ENCODE measurements at places on chromosomes 2 and 18.

GRCh38 chr2:116329280-116329679, 1485.2 kb upstream of the DDX18 start:
- H3K36me3 ChIP-seq = no peaks in the 10 kb centered on the region
- H3K4me3 ChIP-seq = no peak overlapping the region
- no peak for DNase-seq
- no peaks in the 10 kb centered on the region for H3K27me3 ChIP-seq

DNA sequence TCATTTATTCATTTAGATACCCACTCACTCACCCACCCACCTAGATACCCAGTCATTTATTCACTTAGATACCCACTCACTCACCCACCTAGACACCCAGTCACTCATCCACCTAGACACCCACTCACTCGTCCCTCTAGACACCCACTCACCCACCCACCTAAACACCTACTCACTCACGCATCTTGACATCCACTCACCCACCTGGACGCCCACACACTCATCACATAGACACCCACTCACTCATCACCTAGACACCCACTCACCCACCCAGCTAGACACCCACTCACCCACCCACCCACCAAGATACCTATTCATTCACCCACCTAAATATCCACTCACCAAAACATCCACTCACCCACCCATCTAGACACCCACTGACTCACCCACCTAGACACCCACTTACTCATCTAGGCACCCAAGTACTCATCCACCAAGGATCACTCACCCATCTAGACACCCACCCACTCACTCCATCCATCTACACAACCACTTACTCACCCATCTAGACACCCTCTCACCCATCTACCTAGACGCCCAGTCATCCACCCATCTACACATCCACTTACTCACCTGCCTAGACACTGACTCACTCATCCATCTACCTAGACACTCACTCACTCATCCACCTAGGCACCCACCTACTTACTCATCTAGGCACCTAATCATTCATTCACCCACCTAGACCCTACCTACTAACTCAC, 723.7 kb upstream of the RAB6C start:
- no peaks in the 10 kb centered on the region for H3K36me3 ChIP-seq
- no peaks in the 10 kb centered on the region for H3K4me1 ChIP-seq
- H3K27me3 ChIP-seq = no peaks in the 10 kb centered on the region
- DNase-seq = no peak

DNA sequence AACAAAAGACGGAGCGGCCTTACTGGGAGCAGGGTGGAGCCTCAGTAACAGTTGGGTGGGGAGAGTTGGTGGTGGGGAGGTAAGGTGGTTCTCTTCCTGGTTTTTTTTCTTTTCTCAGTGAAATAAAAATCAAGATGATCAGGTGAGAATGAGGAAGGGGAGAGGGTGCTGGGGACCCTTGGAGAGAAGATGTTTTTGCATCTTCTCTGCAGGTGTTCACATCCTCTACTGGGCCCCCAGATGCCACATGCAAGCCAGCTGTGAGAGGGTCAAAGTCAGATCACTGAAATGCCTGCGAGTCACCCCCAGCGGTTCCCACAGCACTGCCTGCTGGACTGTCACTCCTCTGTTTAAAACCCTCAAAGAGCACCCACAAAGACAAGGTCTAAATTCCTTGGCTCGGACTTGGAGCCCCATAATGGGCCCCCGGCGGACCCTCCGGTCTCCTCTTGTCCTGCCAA, 69.8 kb upstream of the FHL2 start:
- no peaks in the 10 kb centered on the region for H3K27me3 ChIP-seq
- H3K36me3 ChIP-seq = no peaks in the 10 kb centered on the region
- DNase-seq = no peak
- H3K4me3 ChIP-seq = no peak overlapping the region
- peaks cover 7% of the 10 kb centered on the region for H3K4me1 ChIP-seq

- DNase-seq = no peak
- H3K27me3 ChIP-seq = no peaks in the 10 kb centered on the region
- no peaks in the 10 kb centered on the region for H3K36me3 ChIP-seq
- no peaks in the 10 kb centered on the region for H3K4me1 ChIP-seq
These were observed 297.1 kb downstream of the AGPS start for GRCh38 chr2:177689623-177690022.

- H3K4me3 ChIP-seq = no peak overlapping the region
- H3K27ac ChIP-seq = no peak overlapping the region
- H3K4me1 ChIP-seq = no peaks in the 10 kb centered on the region
- H3K36me3 ChIP-seq = no peaks in the 10 kb centered on the region
- no peak for DNase-seq
These were observed 91.4 kb downstream of the ARL4C start for GRCh38 chr2:234405462-234405861.

- no peak for DNase-seq
- H3K27me3 ChIP-seq = no peaks in the 10 kb centered on the region
- H3K4me3 ChIP-seq = no peak overlapping the region
- H3K4me1 ChIP-seq = no peaks in the 10 kb centered on the region
- H3K27ac ChIP-seq = no peak overlapping the region
- H3K36me3 ChIP-seq = no peaks in the 10 kb centered on the region
These were observed 334.8 kb downstream of the CELF4 start for GRCh38 chr18:37230768-37231167.

- no peak overlapping the region for H3K4me3 ChIP-seq
- no peaks in the 10 kb centered on the region for H3K27me3 ChIP-seq
- H3K27ac ChIP-seq = no peak overlapping the region
- H3K4me1 ChIP-seq = no peaks in the 10 kb centered on the region
These were observed 14.6 kb upstream of the KLHL23 start for GRCh38 chr2:169718930-169719504.

DNA sequence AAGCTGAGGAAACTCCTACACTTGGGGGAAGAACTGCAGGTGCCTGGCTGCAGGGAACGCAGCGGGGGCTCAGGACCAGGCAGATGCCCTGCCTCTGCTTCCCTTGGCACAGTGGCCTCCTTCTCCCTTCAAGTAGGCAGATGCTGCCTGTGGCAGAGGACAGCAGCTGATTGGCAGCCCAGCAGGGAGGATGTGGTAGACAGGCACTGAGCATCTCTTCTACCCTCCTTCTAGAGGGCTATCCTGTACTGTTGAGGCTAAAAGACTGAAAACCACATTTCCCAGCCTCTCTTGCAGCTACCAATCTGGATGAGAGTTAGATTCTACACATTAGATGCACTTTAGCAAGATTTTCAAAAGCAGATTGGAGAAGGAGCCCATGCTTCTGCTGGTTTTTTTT, 105.7 kb downstream of the MSH2 start:
- H3K27ac ChIP-seq = no peak overlapping the region
- H3K4me1 ChIP-seq = no peaks in the 10 kb centered on the region
- no peak for DNase-seq
- no peak overlapping the region for H3K4me3 ChIP-seq

DNA sequence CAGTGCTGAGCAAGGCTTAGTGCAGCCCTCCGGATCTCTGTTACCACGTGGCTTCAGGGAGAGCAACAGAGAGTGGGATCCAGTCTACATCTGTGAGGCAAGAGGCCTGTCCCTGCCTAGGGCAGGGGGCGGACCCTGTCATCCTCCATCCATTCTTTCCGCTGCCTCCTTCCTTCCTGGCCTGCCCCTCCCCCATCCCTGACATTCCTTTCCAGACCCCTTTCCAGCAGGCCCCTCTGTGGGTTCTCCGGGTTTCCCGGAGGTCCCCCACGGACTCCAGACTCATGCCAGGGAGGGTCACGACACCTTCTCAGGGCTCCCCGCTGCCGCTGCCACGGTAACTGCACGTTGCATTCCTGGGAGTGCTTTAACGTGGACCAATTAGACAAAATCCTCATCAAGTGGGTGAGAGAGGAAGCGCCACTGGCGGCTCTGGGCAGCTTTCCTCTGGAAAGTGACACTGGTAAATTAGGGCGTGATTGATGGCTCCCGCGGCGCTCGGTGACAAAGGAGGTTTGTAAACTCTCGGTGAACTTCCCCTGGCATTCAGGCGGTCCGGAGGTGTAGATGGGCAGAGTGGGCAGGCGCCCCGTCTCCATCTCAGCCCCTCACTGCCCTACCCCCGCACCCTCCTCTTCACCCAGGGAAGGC, 11.4 kb downstream of the ATOH8 start:
- H3K27me3 ChIP-seq = no peaks in the 10 kb centered on the region
- DNase-seq = no peak
- H3K36me3 ChIP-seq = no peaks in the 10 kb centered on the region
- H3K27ac ChIP-seq = no peak overlapping the region

- DNase-seq = no peak
- no peak within 1 kb of the TSS for H3K27ac ChIP-seq
- H3K4me3 ChIP-seq = no peak within 1 kb of the TSS
- no peaks in the 10 kb centered on the region for H3K36me3 ChIP-seq
- no peaks in the 10 kb centered on the region for H3K27me3 ChIP-seq
- no peaks in the 10 kb centered on the region for H3K4me1 ChIP-seq
These were observed at the start of gene GALNT13 for GRCh38 chr2:153871231-153872221. GALNT13 (plus strand) TSS chr2:153871922.

- H3K27me3 ChIP-seq = no peaks in the 10 kb centered on the region
- H3K27ac ChIP-seq = no peak overlapping the region
- no peaks in the 10 kb centered on the region for H3K4me1 ChIP-seq
- H3K36me3 ChIP-seq = no peaks in the 10 kb centered on the region
These were observed 110.2 kb upstream of the CDH2 start for GRCh38 chr18:28287146-28287545.

DNA sequence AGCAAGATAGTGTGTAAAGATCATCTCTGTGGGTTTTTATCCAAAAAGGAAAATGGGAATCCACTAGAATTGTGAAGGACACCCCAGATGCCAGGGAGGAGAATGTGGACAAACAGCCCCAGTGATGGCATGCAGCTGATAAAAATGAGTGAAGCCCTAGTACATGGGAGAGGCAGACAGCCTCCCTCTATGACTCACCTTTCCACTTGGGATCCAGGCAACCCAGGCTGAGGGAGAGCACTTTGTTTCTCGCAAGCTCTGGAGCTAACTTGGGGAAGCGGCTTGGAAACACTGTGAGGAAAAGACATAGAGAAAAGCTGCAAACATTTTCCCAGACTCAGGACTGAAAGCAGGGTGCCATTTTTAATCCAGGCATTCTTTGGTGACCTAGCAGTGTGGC, 5.3 kb upstream of the FLACC1 start:
- H3K36me3 ChIP-seq = no peaks in the 10 kb centered on the region
- H3K27me3 ChIP-seq = no peaks in the 10 kb centered on the region
- H3K4me1 ChIP-seq = peaks cover 18% of the 10 kb centered on the region
- no peak for DNase-seq
- H3K4me3 ChIP-seq = no peak overlapping the region

DNA sequence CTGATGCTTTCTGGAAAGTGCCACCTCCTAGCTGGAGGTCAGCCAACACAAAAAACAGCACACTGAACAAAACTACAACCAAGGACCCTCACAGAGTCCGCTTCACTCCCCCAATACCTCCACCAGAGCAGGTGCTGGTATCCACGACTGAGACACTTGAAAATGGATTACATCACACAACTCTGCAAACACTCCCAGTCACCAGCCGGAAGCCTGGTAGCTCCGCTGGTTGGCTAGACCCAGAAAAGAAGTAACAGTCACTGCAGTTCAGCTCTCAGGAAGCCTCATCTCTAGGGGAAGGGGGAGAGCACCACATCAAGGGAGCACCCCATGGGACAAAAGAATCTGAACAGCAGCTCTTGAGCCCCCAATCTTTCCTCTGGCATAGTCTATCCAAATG, 175.4 kb downstream of the LCLAT1 start:
- H3K27ac ChIP-seq = no peak overlapping the region
- no peak for DNase-seq
- no peak overlapping the region for H3K4me3 ChIP-seq
